Activated T-helper 9 cell treated with anti-CD3 and anti-CD28 coated beads, Interleukin-2, amount 50 U/mL, for 16 hours (primary cell): ENCODE measurements at places on chromosomes 2 and 18.
A peak's percentile ranks its signal among the peaks of the same experiment; 100 is the strongest.

DNA sequence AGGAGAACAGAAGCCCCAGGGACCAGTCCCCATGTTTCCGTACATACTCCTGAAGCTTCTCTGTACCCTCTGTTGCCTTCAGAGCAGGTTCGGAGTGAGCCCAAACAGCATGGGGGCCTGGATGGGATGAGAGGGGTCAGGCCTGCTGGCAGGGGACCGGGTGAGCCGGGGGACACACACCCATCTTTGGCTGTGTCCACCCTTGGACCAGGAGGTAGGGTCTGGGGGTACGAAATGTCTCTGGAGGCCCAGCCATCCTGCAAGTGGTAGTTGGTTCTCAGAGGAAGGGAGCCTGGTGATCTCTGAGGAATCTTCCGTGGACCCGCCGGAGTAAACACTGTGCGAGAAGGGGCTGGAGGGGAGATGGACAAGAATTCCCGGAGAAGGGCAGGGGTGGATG is 15.3 kb downstream of the FBLN7 start:
- no peak for DNase-seq

GRCh38 chr2:56209701-56210100 is 25.9 kb downstream of the CCDC85A start:
- DNase-seq = no peak

- no peak for DNase-seq
Observed at GRCh38 chr2:12490641-12491040, 226.1 kb upstream of the TRIB2 start.

DNA sequence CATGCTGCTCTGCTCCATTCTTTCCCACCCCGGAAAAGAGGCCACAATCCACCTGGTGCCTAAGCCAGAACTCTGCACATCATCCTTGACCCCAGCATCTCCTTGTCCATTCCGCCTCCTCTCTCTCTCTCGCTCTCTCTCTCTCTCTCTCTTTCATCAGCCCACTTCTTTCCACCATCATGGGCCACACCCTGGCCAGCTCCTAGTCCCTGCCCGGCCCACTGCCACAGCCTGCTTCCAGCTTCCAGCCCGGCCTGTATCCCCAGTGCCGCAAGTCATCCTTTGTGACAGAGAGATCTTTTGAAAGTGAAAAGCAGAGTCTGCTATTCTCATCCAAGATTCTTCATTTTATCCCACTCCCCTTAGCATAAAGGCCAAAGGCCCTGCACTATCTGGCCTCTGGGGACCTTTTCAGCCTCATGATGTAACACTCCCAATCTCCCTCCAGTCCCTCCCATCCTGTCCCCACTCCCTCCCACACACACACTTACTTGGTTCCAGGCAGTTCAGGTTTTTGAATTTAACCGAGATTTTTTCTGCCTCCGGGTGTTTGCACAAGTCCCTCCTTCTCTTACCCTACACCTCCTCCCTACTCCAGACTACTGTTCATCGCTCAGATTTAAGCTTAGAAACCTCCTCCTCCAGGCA is 214.0 kb downstream of the EN1 start:
- no peak for DNase-seq

DNA sequence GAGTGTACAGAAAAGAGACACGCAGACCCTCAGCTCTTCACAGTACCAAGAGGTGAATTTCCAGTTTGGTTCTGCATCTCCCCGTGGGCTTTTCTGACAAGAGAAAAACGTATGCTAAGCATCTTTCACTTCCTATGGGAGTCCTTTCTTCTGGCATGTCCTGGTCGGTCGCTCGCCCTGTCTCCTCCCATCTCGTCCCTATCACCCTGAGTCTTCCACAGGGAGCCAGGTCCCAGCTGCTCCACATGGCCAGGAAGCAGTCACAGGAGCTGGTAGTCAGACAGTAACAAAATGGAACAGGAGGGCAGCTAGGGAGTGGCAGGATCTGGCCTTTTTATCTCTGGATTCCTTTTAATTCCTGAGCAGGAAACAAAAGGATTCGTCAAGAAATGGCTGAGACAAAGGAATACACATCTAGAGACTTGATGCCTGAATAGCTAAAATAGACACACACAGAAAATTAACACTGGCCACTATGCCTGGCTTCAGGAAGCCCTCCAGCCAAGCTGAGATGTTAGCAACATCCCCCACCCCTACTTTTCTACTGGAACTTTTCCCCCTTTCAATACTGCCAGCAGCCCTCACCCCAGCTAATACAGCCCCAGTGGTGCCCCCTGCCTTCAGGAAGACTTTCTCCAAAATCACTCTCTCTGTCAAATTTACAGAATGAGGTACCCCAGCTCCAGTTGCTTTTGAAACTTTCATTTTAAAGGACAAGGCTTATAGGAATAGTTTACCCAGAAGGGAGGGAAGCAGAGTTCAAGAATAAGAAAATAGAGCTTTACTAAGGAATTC is 136.1 kb downstream of the DNER start:
- DNase-seq = no peak

- no peak for DNase-seq
Observed at GRCh38 chr18:12686100-12686499, 16.4 kb downstream of the CEP76 start.

GRCh38 chr2:10036095-10036884 is 7.1 kb upstream of the KLF11 start:
- DNase-seq = peak; percentile 19

- no peak for DNase-seq
Observed at GRCh38 chr2:143885461-143885860, 634.5 kb downstream of the ZEB2 start.

- DNase-seq = no peak
Observed at GRCh38 chr2:15980605-15981098, 40.3 kb downstream of the MYCN start.

DNA sequence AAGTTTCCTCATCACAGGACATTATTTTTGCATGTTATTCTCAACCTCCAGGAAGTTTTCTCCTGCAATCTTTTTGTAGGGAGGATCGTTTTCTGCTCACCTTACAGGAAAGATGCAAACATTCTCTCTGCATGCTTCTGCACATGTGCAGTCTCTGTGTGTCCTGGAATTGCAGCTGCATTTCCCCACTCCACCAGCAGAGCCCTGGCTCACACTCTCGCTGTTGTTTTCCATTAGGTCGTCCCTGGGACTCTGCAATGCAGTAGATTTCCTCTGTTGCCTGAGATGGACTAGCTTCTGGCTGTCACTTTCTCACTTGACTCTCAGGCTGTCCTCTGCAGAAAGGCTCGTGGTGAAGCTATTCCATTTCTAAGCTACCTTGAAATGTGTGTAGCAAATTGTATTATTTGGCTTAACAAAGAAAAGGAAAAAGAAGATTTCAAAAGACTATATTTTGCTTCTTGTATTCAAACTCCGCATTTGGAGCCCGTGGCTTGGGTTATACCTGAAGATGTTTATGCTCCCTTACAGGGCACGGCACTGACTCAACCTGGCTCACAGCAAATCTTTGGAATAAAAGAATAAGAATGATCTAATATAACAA is 346.7 kb downstream of the RAD51AP2 start:
- DNase-seq = no peak

DNA sequence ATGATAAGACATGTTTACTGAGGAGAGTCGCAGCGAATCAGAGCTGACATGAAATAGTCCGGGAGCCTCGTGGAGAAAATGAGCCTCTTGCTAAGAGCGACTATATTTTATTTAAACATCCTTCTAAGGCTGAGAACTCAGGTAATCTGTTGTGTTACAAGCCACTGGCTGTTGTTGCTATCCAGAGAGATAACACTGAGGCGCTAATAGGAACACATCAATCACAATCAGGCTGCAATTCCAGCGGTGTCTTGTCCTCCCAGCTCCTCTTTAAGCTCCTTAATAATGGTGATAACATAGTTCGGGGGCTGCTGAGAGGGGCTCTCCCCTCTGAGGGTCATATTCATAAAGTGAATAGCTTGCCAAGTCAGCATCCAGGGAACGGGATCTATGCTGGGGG is 95.1 kb downstream of the INSIG2 start:
- no peak for DNase-seq
